Midbrain (tissue), 1 donor: ENCODE measurements at places on chromosomes 6 and 20.

DNA sequence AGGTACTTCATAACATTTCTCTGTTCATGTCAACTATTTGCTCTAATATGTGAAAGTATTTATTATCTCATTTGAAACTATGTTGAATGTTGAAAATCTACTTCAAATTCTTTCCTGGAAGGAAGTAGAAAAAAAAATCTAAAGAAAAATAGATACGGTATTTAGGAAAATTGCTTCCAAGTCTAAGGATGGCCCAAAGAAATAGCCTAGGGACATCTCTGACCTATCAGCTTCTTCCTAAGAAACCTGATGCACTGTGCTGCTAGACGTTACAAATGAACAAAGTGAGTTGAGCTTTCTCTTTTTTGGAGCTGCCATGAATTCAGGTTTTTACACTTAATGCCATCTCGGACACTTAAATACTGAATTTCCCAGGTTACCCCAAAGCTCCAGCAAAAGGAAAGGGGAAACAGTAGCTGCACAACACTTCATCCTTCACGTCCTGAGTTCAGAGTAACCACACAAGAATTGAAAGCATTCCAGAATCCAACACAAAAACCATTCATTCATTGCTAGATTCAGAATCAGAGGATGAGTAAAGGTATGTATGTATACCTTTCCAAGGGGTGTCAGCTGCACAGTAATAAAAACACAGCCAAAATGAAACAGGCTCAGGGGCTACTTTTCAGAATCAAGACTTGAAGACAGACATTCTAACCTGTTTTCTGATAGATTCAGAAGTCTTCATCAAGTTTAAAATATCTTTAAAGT lies 7.9 kb downstream of the RMND1 start:
- no peak for DNase-seq

DNA sequence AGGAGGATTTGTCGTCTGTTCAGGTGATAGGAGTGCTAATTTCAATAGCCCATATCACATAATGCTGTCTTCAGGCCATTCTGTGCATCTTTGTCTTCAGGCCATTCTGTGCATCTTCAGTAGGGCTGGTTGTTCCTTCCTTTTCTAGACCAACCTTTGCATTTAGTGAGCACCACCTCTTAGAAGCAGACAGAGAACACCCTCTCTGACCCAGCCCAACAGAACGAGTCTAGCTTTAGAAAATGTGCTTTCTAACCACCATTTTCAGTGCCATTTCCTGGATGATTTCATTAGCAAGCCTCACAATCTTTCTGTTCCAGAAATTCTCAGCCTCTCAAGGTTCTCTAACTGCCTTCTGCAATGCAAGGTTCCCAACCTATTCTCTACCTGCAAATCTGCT lies 215.3 kb upstream of the KCNQ5 start:
- no peak for DNase-seq

DNA sequence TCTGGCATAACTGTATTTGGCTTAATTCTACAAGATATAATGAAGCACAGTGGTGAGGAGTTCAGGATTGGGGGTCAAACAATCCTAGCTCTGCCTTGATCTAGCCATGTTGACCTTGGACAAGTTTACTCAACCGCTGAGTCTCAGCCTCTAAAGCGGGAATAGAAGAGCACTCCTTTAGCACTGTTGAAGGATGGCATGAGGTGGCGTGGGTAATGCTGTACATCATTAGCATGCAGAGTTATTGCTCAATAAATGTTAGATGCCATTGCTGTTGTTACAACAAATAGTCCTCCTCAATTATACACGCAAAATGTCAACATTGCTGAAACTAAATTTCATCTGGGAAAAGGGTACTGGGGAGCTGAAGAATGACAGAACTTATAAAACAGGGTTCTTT lies 78.6 kb downstream of the KIF13A start:
- no peak for DNase-seq

DNA sequence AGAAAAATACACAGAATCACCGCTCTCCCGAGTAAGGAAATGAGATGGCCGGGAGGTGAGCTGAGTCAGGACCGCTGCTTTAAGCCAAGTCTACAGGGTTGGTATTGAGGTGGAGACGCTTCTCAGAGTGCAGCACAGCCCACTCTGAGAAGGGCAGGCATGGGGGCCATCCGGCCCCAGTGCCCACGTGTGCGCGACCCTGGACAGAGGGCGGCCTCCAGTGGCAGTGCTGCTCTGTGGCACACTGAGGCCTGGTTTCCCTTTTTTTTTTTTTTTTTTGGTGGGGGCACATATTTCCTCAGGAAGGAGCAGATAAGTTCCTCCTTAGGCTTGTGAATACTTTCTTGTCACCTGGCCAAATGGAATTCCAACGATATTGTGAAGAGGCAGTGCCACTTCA lies 88.8 kb downstream of the FOXC1 start:
- no peak for DNase-seq

DNA sequence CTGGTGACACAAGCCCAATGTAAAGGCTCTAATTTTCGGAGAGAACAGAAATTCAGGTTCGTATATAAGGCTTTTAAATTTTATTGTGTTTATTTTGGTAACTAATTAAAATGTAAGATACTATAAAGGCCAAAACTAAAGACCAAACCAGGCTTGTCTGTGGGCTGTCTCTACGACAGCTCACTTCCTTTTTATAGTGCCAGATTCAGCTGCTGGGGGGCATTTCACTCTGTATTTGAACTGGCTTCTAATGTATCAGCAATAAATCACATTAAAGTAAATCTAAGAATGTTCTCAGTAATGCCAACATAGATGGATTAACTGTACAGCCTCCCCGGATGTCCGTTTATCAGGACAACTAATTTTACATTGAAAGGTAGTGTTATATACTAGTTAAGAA lies 31.1 kb upstream of the STXBP5 start:
- no peak for DNase-seq

GRCh38 chr6:74755778-74756177 lies 450.1 kb downstream of the COL12A1 start:
- DNase-seq: no peak

GRCh38 chr6:51531623-51532022 lies 555.8 kb downstream of the PKHD1 start:
- no peak for DNase-seq

DNA sequence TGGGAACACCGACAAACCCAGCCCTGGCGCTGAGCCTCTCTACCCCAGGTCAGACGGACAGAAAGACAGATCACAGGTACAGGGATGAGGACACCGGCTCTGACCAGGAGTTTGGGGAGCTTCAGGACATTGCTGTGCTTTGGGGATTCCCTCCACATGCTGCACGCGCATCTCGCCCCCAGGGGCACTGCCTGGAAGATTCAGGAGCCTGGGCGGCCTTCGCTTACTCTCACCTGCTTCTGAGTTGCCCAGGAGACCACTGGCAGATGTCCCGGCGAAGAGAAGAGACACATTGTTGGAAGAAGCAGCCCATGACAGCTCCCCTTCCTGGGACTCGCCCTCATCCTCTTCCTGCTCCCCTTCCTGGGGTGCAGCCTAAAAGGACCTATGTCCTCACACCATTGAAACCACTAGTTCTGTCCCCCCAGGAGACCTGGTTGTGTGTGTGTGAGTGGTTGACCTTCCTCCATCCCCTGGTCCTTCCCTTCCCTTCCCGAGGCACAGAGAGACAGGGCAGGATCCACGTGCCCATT lies 15.3 kb downstream of the VEGFA start:
- DNase-seq: no peak

DNA sequence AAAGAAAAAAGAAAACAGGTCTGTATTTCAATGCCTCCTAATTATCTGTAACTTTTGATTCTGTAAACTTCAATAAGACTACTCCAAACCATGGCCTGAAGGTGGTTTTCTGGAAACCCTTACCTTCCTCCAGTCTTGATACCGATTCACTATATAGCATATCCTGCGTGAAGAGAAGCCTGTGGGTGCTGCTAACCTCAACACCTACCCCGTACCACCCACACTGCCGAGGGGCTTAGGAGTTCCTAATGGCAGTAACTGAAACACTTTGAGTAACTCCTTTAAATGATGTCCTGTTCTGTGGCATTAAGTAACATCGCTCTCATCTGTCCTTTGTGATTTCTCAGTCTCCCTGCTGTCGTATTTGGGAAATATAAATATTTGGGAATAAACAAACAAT lies 104.5 kb upstream of the CARMIL1 start:
- DNase-seq: no peak

DNA sequence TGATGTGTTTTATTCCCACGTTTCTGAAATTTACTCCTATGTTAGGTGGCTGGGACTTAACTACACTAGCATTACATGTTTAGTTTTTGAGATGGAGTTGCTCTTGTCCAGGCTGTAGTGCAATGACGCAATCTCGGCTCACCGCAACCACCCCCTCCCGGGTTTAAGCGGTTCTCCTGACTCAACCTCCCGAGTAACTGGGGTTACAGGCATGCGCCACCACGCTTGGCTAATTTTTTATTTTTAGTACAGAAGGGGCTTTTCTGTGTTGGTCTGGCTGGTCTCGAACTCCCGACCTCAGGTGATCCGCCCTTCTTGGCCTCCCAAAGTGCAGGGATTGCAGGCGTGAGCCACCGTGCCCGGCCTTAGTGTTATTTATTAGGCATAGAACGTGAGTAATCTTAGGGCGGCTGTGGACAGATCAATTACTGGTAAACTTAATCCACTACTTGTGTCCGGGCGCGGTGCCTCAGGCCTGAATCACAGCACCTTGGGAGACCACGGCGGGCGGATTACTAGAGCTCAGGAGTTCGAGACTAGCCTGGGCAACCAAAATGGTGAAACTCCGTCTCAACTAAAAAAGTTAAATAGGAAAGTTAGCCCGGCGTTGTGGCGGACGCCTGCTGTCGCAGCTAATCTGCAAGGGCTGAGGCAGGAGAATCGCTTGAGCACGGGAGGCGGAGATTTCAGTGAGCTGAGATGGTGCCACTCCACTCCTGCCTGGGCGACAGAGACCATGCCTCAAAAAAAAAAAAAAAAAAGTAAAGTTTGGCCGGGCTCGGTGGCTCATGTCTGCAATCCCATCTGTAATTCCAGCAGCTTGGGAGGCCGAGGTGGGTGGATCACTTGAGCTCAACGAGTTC lies 123.7 kb upstream of the BTN3A2 start:
- DNase-seq: no peak

DNA sequence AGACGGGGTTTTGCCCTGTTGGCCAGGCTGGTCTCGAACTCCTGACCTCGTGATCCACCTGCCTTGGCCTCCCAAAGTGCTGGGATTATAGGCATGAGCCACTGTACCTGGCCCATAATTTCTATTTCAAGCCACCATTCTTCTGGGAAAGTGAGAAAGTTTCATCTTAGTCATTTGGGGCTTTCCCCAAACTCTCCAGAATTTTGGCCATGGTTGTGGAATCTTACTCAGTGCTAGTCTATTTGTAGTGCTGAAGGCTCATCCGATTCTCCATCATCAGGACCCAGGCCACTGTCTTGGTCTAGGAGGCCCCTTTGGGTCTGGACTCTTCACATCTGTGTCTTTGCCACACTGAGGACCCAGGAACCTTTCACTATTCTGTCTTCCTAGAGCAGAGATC lies 164.9 kb downstream of the EYA2 start:
- DNase-seq: no peak

- DNase-seq: no peak
Observed at GRCh38 chr6:161308075-161308655, 34.3 kb upstream of the AGPAT4 start.

DNA sequence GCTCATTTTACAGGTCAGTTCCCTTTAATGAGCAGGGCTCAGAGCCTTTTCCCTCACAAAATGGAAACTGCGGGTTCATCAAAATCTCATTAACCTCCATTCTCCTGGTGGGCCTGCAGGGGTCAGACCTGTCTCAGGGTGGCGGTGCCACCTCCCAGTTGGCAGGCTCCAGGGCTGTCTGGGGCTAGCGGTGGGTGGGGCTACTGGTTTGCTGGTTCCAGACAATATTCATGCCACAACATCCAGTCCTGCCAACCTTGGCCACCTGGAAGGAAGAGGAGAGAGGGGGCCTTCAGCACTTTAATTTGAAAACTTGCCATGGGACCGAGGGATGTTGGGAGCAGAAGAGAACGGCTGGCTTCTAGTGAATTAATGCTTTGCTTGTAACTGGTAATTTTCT lies 41.9 kb upstream of the CTNNBL1 start:
- DNase-seq: no peak

DNA sequence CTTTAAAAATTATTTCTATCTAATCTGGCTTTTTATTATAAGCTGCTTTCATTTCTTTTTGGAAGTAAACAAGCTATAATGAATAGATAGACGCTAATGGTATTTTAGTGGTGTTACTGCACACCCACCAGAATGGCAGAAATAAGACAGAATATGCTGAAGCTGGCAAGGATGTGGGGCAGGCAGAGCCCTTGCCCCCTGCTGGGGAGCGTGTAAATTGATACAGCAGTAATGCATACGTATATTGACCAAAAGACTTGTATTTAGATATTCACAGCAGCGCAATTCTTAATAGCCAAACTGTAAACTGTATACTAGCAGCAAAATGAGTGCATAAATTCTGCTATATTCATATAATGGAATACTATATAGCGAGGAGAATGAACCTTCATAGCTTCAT lies 35.3 kb downstream of the TMEM181 start:
- no peak for DNase-seq

GRCh38 chr6:60867548-60867947 lies 1418.5 kb downstream of the KHDRBS2 start:
- no peak for DNase-seq

DNA sequence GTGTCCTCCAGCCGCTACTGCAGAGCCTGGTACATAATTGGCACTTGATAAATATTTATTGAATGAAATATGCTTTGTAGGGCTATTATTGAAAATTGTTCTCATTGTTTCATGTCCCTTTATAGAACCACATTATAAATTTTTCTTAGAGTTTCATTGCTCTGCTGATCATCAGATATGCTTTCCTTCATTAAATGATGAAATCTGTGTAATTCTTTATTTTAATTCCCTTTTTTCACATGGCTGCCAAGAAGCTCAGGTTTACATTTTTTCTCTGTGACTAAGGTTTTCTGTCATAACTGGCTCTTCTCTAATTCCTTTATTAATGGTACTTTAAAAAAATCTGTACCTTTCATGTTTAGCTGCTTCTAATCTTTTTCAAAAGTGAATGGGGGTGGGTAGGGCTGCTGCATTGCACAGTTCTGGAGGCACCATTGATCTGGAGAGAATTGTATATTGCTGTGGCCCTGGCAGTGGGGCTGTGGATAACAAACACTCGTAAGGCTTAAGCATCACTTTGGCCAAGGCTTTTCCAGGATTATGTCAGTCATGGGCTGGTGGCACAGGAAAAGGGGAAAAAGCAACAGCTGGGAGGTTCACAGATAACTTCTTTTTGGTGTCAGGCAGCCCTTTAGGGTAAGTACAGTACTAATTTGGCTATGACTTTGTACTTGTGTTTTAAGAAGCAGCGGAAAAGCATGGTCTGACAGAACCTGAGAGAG lies 43.8 kb downstream of the ARFGEF2 start:
- DNase-seq: no peak
